ENCODE measurements at places on chromosomes 5 and 9. TPM values are rescaled to one million over a fixed set of nuclear protein-coding genes. Genes with fewer than 3 reads are reported as not detected.

The CAST gene
- 157 TPM for polyA plus RNA-seq

The INSL4 gene
- not detected for polyA plus RNA-seq

The TSTD2 gene
- polyA plus RNA-seq, result 15.4 TPM

The PCDHGA6 gene
- polyA plus RNA-seq, result 4.3 TPM

The CREBRF gene
- polyA plus RNA-seq, result 18.2 TPM

The TXNDC15 gene
- polyA plus RNA-seq, result 124 TPM

The PAEP gene
- polyA plus RNA-seq, result not detected

The SPINK7 gene
- not detected for polyA plus RNA-seq

The SPINK4 gene
- not detected for polyA plus RNA-seq

The SHOC1 gene
- polyA plus RNA-seq, result not detected

The KIF20A gene
- polyA plus RNA-seq, result 54.5 TPM

The ACTBL2 gene
- 0.07 TPM for polyA plus RNA-seq

The ANXA2R gene
- polyA plus RNA-seq, result 0.53 TPM

The HMMR gene
- polyA plus RNA-seq, result 12.0 TPM

The SH3TC2 gene
- polyA plus RNA-seq, result 1.5 TPM
